EH (cell line): ENCODE measurements at places on chromosomes 4 and X.
A peak's percentile ranks its signal among the peaks of the same experiment; 100 is the strongest.

DNA sequence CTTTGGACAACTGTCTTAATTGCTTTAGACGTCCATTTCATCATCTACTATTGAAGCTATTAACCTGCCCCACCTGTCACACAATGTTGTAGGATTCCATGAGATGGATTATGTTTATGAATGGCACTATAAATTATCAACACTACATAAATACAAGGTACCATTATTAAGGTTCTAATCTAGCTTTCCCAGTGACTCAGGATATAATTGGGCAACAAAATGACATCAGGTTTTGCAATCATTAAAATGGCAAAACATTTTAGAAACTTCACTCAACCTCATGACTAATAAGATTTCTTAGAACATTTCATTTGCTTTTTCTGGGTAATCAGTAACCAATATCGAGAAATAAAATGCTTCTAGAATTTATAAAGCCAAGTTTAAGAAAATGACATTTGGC lies 9.2 kb downstream of the HOPX start:
- no peak for DNase-seq

GRCh38 chrX:15797707-15798106 lies 7.4 kb downstream of the ZRSR2 start:
- no peak for DNase-seq

- no peak for DNase-seq
These were observed 213.6 kb downstream of the CBLL2 start for GRCh38 chrX:22486296-22486695.

GRCh38 chr4:22315628-22316027 lies 200.2 kb downstream of the ADGRA3 start:
- DNase-seq: no peak

DNA sequence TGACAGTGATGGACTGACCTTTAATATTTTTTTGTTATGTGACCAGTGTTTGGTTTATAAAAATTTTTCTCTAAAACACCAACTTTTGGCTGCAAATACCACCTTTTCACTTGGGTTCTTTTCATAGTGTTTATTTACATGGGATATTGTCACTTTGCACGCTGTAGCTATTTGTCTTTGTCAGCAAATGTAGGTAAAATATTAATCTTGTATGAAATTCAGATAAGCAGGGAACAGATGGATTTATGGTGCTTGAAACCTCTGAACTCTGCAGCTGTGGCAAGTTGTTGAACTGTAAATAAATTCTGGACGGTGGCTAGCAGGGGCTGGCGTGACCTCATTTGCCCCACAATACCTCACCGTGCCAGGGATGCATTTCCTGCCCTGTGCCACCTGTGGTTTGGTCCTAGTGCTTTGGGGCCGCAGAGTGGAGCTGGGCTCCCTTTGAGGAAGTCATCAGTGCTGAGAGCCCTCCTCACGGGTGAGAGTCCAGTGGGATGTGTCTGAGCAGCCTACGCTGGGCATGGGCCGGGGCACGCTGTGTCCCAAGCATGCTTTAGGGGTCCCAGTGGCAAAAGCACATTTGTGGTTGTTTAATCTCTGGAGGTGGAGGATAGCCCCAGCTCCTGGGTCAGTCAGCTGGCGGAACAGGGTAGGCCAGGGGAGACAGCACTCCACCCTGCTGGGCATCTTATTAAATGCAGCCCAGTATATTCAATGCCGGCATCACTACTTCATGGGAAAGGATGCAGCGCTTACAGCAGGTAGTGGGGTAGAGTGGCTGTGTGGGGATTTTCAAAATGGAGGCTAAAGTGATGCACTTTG lies 108.6 kb downstream of the TBL1X start:
- DNase-seq: no peak

DNA sequence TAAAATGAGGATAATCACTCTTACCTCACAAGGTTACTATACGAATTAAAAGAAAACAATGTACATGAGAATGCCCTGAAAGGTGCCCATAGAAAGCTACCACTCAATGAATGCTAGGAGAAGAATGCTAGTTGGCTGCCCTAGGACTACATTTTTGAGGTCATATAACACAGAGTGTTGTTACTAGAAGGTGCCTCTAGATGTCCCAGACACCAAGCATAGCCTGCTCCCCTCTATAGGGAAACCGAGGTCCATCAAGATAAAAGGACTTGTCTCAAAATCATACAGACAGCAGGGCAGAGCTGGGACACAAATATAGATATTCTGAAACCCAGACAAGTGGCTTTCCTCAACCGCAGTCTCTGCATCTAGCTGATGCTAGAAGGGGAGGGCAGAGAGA lies 147.0 kb upstream of the ARHGEF9 start:
- peak; percentile 38 for DNase-seq

- no peak for DNase-seq
These were observed 12.9 kb downstream of the FOXR2 start for GRCh38 chrX:55636109-55636508.

DNA sequence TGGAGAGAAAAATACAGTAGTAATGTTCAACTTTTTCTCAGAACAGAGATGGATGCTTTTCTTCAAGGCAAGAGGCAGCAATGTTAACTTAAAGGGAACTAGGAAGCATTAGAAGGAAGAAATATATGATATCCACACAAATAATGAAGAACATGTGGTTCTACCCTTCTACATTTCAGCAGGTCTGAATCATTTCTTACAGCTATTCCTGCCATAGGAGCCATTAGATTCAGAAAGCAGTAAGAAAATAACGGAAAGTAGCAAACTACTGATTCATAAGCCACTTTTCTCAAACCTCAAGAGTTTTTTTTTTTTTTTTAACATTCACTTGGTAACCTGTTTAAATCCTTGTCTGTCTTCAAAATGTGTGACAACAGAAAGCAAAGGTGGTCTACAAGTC lies 1251.6 kb upstream of the AGA start:
- DNase-seq: no peak

DNA sequence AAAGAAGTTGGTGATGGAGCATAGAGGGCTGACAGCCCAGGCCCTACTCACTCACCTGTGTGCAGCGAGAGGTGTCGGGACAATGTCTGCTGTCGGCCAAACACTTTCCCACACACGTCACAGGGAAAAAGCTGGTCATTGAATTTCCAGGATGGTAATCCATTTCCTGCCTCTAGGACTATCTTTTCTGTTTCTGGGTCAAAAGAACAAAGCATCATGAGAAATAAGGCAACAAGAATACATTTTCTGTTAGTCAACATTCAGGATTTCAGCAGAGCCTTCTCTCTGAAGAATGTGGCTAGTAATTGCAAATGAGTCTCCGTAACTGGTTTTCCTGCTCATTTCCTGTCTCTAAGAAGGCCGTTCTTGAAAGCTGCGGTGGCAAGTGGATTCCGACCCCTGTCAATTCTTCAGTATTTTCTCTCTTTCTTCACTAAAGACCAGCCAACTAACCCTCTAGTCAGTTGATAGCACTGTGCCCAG lies 99.4 kb downstream of the C4orf51 start:
- DNase-seq: peak; percentile 34

GRCh38 chr4:75004755-75005668 lies 72.1 kb downstream of the PARM1 start:
- no peak for DNase-seq

- DNase-seq: no peak
These were observed 8.7 kb upstream of the HPGDS start for GRCh38 chr4:94351319-94351718.

- DNase-seq: no peak
These were observed 84.2 kb downstream of the CHRNA9 start for GRCh38 chr4:40419231-40419912.

DNA sequence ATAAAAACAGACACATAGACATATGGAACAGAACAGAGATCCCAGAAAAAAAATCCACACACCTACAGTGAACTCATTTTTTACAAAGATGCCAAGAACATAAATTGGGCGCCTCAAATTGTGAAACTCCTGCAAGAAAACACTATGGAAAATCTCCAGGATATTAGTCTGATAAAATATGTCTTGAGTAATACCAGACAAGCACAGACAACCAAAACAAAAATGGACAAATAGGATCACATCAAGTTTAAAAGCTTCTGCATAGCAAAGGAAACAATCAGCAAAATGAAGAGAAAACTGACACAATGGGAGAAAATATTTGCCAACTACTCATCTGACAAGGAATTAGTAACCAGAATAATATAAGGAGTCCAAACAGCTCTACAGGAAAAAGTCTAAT lies 337.3 kb upstream of the DIPK2B start:
- no peak for DNase-seq

DNA sequence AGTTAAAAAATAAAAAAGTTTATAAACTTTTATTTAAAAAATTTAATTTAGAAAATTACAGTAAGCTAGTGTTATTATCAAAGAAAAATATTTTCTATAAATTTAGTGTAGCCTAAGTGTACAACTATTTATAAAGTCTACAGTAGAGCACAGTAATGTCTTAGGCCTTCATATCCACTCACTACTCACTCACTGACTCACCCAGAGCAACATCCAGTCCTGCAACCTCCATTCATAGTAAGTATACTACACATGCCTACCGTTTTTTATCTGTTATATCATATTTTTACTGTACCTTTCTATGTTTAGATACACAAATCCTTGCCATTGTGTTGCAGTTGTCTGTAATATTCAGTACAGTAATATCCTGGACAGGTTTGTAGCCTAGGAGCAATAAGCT lies 129.0 kb upstream of the FAM47B start:
- peak; percentile 61 for DNase-seq

DNA sequence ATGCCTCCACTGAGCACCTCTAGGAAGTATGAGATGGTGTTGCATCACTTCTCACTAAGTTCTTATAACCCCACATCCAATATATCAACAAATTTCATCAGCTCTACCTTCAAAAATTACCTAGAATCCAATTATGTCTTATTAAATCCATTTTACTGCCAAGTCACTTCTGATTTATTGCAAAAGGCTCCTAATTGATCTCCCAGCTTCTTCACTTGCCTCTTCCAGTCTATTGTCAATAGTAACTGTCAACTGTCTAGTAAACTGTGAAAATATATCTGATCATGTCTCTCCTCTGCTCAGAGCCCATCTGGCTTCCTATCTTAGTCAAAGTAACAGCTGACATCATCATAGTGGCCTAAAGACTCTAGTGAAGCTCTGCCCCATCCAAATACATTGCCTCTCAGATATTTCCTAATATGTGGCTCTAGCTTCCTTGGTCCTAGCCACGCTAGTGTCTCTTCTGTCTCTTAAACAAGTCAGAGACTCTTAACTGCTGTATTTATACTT lies 414.5 kb upstream of the ATOH1 start:
- no peak for DNase-seq

DNA sequence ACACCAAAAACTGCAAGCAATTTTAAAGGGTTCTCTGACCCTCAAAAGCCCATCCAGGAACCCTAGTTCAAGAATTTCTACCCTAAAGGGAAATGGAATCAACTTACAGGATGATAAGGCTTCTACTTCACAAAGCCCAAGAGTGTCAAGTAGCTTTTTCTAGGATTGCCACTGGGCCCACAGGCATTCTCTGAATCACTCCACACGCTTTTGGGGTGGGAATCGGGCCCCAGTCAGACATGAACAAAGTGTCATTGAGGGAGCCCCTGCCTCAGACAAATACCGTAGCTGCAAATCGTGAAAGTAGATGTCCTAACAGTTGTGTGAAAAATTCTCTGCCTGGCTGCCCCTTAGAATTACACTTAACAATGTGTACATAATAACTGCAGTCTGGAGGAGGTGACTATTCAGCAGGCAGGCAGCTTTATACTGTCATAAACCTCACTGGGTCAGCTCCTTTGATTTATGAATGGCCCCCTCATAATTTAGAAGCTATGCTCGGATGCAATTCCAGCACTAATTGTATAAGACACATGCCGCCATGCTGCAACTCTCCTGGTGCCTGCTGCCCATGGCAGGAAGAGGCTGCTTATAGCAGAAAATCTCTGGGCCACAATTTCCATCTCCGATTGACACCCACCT lies 36.7 kb downstream of the CHRDL1 start:
- peak; percentile 46 for DNase-seq

DNA sequence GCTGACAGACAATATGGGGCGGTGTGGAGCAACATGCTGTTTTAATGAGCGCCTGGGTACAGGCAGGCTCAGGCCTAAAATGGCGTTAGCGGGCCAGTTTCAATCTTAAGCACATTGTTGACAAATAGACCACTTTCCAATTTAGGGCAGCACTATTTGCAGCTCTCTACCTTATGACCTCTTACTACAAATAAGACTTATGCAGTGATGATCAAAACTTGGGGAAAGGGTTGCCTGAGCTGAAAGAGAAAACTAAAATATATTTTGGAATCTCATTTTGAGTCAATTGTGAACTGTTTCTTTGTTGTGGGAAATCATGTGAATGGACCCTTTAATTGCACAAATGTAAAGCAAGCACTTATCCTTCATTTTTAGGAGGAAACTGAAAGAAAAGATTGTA lies 25.5 kb upstream of the GPAT3 start:
- DNase-seq: no peak
